ENCODE measurements at places on chromosomes 1 and 21.
A peak's percentile ranks its signal among the peaks of the same experiment; 100 is the strongest.

- no peak for DNase-seq
These were observed 2.6 kb upstream of the KCNQ4 start for GRCh38 chr1:40780678-40781607.

GRCh38 chr1:191618181-191618580, 540.1 kb upstream of the RGS18 start:
- DNase-seq, result no peak

DNA sequence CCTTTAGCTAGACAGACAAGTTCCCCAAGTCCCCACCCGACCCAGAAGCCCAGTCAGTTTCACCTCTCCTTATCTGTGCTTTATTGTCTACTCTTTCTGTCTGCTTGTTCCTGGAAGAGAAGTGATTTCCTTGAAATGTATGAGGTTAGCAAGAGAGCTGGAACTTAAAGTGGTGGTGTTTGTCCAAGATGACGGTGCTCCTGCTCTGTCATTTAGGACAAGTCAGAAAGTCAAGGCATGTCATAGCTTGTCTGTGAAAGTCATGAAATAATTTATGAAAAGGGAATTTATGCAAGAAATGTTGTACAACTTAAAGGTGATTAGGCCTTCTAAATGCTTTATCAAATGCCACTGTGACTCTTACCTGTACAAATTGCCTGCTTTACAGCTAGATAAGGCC, 178.1 kb downstream of the PLA2G4A start:
- no peak for DNase-seq

- DNase-seq, result no peak
These were observed 55.4 kb downstream of the RUNX3 start for GRCh38 chr1:24874611-24875234.

GRCh38 chr1:193419295-193419694, 232.9 kb upstream of the B3GALT2 start:
- DNase-seq, result no peak

DNA sequence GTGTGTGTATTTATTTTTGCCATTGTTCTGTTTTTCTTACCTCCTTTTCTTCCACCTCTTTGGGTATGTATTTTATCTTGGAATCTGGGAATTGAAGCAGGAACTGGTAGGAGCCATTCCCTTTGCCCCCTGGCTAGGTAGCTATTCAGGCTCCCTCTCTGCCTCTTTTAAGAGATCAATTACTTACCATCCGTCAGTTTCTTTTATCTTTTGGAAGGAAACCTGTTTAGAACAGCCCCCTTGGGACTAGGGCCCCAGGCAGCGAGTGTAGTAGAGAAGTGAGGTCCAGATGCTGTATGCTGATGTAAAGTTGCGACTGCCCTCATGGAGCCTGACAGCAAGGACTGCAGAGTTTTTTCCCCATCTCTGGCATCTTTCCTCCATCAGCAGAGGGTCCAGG, 41.6 kb downstream of the KIRREL1 start:
- no peak for DNase-seq

GRCh38 chr1:2494323-2494693, 18.2 kb downstream of the PLCH2 start:
- no peak for DNase-seq

DNA sequence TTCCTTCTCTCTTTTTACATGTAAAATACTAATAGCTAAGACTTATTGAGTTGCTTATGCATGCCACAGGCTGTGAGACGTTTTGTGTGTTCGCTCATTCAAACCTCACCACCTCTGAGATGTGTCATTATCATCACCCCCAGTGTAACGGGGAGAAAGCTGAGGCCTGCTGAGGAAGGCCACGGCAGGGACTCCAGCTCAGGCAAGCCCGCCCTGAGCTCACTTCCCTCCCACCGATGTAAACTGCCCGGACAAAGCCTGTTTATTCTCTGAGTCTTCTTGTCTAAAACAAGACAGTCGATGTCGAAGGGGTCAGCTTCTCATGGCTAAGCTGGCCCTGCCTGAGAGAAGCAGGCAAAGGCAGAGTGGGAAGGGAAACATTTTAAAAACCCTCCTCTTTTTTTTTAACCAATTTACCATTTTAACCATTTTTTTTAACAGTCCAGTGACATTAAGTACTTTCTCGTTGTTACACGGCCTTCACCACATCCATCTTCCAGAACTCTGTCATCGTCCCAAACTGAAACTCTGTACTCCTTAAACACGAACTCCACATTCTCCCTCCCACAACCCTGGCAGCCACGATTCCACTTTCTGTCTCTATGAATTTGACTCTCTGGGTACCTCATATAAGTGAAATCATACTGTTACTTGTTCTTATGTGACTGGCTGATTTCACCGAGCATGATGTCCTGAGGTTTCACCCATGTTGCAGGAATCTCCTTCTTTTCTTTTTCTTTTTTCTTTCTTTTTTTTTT, 204.8 kb upstream of the GALNT2 start:
- DNase-seq, result no peak

GRCh38 chr1:202049129-202049528, 38.7 kb downstream of the ELF3 start:
- DNase-seq, result no peak

- DNase-seq, result no peak
These were observed 7.1 kb upstream of the PLEKHM2 start for GRCh38 chr1:15676688-15677661.

DNA sequence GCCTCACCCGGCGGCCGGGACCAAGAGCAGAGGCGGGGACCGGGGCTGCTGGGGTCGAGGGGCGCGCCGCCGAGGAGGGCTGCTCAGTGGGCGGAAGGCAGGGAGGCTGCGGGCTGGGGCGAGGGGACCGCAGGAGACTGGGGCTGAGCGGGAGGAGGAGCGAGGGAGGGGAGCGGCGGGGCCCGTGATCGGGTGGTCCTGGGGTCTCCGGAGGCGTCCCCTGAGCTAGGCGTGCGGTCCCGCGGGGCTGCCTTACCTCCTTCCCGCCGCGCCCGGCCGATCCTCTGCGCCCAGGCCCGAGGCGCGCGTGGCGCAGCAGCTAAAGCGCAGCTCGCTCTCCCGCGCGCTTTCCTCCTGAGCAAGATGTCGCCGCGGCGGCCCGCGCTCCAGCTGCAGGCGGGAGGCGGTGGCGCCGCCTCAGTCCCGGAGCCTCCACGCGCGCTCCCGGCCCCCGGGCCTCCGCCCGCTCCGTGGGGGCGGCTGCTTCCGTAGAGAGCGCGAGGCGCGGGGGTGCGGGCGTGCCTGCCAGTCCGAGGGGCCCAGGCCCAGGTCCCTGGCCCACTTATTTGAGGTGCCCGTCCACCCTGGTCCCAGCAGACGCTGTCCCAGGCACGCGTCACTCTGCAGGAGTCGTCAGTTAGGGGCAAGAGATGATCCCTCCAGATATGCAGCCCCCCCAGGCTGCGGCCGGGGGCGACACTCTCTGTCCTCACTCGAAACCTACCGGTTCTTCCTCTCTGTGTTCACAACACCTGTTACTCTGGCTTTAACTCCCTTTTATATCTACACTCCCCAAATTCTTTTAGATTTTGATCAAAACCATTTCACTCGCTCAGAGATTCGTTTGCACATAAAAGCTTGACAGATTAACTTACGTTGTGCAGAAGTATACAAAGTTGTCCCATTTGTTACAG, at the start of gene CCSAP:
CCSAP (minus strand) TSS at position 392 of the 914 bp plus-strand sequence. CDS start 582 bp downstream, outside the sequence.
- peak; percentile 11 for DNase-seq

DNA sequence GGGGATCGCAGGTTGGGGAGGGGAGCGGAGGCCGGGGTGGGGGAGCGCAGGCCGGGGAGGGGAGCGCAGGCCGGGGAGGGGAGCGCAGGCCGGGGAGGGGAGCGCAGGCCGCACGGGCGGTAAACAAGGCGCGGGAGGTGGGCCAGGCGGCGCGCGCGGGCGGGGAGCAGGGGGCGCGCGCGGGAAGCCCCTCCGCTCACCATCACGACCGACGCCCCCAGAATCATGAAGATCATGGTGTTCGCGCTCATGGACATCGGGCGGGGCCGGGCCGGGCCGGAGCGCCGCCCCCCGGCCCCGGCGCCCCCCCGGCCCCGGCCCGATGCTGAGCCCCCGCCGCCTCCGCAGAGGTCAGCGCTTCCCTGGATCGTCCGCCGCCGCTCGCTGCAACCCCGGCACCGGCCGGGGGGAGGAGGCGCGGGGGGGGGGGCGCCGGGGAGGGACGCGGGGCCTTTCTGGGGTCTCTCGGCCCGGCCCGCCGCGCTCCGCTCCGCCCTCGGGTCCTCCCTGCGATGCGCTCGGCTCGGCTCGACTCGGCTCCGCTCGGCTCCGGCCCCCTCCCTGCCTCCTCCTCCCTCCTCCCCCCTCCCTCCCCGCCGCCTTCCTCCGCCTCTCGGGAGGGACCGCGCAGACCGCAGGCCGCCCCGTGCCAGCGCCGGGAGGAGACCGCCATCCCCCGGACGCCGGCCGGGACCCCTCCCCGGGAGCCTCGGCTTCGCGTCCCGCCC, at the start of gene TMEM240:
TMEM240 (minus strand) TSS at position 535 of the 728 bp plus-strand sequence; CDS start at position 257, 278 bp downstream.
- peak; percentile 78 for DNase-seq

Measured in fibroblast of upper back skin (primary cell).